ENCODE measurements at places on chromosomes 12 and 14.

DNA sequence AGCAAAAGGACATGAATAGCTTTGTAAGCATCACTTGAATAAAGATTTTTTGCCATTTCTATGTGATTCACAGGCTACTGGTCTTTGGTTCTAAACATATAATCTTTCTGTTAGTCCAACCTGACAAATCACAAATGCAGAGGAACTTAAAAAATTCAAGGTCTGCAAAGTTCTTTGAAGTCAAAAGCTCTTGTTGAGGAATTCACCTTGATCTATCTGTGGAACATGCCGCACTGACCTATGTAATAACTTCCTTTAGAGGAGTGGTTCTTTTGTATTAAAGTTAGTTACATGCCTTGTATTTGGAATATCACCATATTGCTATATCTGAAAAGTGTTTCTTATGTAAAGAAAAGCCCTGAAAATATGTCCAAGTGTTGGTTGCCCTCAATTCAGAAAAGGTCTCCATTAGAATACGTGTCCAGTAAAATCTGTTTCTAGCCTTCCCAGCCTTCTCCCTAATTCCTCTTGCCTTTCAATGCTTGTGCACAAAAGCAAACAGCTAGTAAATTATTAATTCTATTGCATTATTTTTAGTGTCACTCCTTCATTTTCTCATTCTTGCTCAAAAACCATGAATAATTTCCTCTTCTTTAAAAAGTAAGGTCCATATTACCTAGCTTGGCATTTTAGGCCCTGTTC, 1192.8 kb downstream of the FLRT2 start:
- no peak for DNase-seq

DNA sequence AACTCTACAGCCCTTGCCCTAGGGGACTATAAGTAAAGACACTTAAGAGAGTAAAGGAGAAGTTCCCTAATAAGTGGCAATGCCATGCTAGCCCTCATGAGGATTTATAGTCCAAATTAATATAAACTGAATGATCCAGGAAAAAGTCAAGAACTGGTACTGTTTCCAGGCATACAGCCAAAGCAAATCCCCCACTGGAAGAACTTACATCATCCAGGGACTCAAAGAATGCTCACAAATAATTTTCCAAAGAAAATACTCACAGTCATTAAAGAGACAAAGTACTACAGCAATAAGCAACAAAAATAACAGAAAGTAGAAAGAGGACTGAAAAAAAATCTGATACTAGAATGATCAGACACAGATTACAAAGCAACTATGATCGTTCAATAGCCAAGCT, 79.7 kb upstream of the RAP1B start:
- peak; percentile 93 for DNase-seq

- no peak for DNase-seq
These were observed 413.4 kb upstream of the TBX3 start for GRCh38 chr12:115097416-115097815.

DNA sequence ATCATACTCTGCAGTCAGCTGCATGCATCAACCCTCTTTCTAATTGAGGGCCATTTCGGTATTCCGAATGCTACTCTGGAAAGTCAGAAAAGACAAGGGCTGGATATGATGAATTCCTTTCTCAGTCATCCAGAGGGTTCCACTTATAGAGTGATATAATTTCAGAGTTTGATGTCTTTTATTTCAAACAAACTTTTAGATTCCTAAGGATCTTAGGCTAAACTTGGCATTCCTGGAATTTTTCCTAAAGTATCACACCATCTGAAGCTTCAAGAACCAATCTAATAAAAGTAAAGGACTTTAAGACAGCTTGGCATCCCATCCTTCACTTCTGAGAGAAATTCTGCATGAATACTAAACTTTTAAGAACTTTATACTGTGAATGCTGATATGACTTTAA, 69.3 kb upstream of the KCNJ8 start:
- DNase-seq: peak; percentile 65

DNA sequence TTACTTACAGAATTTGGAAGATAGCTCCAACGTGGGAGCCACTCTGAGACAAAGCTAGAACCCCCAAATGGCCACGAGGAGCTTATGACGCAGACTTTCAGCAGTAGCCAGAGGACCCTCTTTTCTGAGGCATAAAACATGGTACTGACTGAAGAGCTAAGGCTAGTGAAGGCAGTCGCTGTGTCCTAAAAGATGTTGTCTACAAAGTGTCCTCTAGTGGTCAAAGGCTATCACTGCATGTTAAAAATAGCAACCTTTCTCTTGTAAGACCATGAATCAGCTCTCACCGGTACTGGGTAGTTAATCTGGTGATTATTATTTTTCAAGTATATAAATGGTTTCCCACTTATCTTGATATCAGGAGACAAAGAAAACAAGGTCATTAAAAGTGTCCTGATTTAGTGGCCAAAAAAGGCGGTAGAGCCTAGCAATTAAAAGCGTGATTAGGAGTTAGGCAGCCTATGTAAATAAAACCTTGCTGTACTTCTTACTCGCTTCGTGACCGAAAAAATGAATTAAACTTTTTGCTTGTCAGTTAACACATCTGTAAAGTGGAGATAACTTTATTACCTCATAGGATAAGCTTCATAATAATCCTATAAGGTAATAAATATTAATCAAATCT, 47.0 kb upstream of the LGR5 start:
- peak; percentile 71 for DNase-seq

DNA sequence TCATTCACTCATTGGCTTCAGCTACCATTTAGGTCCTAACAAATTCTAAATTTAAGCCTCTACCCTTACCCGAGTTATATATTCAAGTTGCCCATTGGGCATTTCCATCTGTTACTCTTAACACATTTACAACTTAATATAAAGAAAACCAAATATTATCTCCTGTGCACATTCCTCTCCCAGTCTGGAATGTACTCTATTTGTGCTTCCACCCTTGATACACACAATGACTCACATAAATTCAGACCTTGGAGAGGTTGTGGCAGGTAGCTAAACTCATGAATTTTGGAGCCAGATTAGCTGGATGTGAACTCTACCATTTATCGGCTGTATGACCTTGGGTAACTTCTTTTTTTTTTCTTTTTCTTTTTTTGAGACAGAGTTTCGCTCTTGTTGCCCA, 51.1 kb downstream of the BRMS1L start:
- DNase-seq: no peak

DNA sequence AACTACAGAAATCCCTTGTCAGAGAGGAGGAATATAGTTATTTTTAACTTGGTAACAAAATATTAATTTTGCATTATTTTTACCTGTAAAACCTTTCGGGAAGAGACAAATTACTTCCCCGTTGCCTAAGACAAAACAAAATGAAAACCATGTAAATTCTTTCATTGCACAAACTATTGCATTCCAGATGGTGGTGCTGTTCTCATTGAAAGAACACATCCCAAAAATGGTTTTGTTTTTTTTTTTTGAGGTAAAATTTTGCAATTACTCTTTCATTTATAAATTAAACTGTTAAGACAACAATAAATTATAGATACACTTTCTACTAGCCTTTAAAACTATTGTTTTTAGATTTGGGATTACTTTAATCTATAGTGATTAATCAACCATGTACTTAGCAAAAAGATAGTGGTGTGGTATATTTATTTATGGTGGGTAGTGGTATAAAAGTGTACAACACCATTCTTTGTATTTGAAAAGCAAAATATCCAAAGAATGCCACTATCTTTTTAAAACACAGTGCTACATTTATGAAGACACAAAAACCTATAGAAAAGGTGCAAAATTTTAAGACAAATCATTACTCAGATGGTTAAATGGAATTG, 115.5 kb downstream of the SLC38A1 start:
- peak; percentile 40 for DNase-seq

- peak; percentile 84 for DNase-seq
These were observed 4.3 kb downstream of the SPTLC2 start for GRCh38 chr14:77612011-77612620.

DNA sequence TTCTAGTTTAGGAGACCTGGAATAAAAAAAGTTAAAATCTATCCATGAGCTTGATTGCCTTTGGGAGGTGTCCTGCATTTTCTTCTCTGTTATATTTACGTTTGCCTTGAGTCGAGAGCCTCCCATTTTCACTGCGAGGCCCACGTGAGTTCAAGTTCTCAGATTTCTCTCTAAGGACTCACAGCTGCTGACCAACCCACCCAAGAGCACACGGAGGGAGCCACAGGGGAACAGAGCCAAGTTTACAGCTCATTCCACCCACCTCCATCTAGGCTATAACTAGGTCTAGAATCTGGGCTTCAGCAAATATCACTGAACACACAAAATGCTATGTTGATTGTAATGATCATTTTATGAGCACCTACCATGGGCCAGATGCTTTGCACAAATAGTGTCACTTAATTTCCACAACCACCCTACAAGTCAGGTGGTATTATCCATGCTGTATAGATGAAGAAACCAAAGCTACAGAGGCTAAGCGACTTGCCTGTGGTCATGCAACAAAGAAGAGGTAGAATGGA, 16.7 kb downstream of the ALDH1L2 start:
- peak; percentile 9 for DNase-seq

- DNase-seq: peak; percentile 34
These were observed 228.6 kb upstream of the E2F7 start for GRCh38 chr12:77294016-77294415.

DNA sequence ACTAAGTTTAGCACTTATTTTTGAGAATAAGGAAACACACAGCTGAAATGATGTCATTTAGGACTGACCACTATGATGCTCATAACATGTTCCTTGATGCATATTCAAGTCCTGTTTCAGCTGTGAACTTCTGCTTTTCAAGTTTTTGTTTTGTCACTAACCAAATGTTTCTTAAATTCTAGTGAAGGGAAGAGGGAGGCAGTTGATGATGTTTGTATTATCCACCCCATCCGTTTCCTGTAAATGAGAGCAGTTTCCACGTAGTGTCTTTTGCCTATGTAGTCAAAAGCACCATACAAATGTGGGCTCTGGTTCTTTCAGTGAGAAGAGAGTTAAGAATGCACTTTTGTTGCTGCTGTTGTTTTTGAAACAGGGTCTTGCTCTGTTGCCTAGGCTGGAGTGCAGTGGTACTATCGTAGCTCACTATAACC, 491.8 kb downstream of the PCNX1 start:
- no peak for DNase-seq

- DNase-seq: peak; percentile 49
These were observed 242.5 kb downstream of the ZFP36L1 start for GRCh38 chr14:68550338-68550715.

- no peak for DNase-seq
These were observed 1488.5 kb upstream of the FLRT2 start for GRCh38 chr14:84041421-84041820.

GRCh38 chr12:52833922-52834726, at the start of gene KRT79:
Gene KRT79, minus strand, starts transcription at chr12:52834311. Its CDS starts 51 bp downstream, at chr12:52834260.
- DNase-seq: no peak

- DNase-seq: peak; percentile 18
These were observed 21.8 kb downstream of the VDR start for GRCh38 chr12:47882781-47883546.

DNA sequence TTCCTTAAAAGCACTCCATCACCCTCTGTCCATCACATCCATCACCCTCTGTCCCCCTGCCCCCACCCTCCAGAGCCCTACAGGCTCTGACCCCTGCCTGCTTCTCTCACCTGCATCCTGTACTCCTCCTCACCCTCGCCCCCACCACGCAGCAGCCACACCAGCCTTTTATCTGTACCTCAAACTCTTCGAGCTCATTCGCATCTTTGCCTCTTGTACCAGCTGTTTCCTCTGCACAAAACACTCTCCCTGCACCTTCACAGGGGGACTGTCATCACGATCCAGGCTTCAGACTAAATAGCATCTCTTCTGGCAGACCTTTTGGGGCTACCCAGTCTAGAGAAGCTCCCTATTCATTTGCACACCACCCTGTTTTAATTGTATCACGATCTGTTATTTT, 24.1 kb downstream of the TMEM229B start:
- no peak for DNase-seq

GRCh38 chr14:61269321-61270083, 11.6 kb downstream of the TMEM30B start:
- DNase-seq: peak; percentile 74

GRCh38 chr14:101828046-101828445, 66.5 kb downstream of the PPP2R5C start:
- DNase-seq: no peak

DNA sequence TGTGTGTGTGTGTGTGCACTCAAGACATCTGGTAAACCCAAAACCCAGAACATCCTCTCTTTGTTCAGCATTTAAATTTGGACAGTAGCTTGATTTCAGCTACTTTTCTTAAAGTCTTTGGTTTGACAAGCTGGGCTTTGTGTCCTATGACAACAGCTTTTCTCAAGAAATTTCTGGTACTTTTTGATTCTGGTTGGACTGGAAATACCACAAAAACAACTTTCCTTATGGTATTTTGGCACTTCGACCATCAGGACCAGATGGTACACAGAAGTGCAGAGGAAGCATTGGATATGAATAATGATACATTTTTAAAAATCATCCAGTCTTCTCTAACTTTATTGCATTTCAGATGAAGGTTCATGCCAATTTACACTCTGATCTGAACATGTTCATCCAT, 286.6 kb upstream of the FLRT2 start:
- DNase-seq: no peak

- DNase-seq: peak; percentile 35
These were observed 13.6 kb downstream of the MED13L start for GRCh38 chr12:116263844-116264243.

GRCh38 chr14:37172936-37173614, 669 bp upstream of the SLC25A21 start:
- DNase-seq: no peak

GRCh38 chr14:55249423-55249822, 21.8 kb upstream of the FBXO34 start:
- peak; percentile 24 for DNase-seq

- no peak for DNase-seq
These were observed 83.1 kb downstream of the ARL6IP4 start for GRCh38 chr12:123063535-123063934.

- DNase-seq: no peak
These were observed 353.2 kb downstream of the BCAT1 start for GRCh38 chr12:24595652-24596235.

DNA sequence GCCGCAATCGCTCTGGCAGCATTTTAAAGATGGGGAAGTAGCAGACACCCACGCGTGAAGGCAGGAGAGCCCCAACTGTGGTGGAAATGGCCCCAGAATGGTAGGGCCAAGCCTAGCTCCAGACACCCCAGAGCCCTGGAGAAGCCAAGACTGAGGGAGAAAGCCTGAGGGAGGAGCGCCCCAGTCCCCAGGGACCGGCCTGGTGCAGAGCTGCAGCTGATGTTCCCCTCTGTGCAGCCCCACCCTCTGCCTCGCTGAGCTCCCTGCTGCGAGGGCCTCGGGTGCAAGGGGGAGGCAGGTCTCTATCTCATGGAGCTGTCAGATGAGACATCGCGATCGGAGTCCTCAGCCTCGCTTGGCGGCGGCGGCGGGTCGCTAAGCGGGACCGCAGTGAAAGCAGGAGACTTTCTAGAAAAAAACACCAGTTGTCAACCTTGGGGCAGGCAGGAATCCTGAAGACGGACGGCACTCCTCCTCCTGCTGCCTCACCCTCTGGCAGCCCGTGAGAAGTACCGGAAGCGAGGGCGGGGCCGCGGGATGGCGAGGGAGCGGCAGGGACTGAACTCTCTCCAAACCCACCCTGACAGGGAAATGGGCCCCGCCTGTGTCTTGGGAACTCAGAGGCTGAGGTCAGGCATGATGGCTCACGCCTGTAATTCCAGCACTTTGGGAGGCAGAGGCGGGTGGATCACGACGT, 6.0 kb downstream of the GAPDH start:
- DNase-seq: peak; percentile 98

Measured in EH (cell line).